ENCODE measurements at places on chromosomes 1 and 21.

- no peak for DNase-seq
Observed at GRCh38 chr1:32998064-32998463, 33.5 kb upstream of the RNF19B start.

- DNase-seq: no peak
Observed at GRCh38 chr1:18326211-18326897, 154.4 kb upstream of the KLHDC7A start.

DNA sequence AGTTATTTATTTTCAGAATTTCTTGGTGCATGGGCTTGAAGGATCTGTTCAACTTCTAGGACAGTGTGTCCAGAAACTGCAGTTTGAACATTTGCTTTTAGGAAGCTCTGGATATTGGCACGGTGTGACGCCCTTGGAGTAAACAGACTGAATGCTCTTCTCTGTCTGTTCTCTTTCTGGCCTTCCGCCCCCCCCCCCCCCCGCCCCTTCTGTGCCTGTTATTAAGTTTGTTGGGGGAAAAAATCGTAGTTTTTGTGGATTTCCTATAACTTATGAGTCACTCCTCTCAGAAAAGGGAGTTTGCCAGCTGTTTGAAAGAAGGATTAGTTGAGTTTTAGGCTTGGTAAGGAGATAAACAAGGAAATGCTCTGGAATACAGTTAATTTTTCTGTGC lies 1.2 kb downstream of the KCTD3 start:
- DNase-seq: no peak

GRCh38 chr1:82788660-82789059 lies 987.9 kb downstream of the ADGRL2 start:
- DNase-seq: no peak

DNA sequence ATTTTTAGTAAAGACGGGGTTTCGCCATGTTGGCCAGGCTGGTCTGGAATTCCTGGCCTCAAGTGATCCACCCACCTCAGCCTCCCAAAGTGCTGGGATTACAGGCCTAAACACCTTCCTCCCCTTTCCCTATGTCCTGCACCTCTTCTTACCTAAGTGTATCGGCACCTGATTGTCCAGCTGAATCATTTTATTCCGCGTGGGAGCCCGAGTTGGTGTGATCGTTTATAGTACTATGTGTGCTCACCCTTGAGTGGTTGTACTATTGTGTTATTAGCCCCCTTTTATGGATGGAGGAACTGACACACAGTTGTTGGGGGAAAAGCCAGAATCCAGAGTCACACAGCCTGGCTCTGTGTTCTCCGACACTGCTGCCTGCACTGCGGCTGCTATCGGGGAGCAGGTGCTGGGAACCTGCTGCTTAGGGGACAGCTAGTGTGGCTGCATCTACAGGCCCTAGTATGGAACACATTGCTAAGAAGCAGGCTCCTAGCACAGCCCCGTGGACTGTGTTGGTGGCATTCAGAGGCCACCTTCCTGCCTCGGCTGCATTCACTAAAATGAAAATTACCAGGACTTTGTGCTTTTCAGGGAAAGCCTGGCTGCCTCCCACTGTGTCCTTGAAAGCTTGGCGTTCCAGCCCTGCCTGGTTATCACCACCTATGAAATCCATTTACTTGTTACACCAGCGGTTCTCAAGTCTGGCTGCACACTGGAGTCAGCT lies 21.6 kb downstream of the ENO1 start:
- no peak for DNase-seq

GRCh38 chr1:24369199-24369598 lies 44.4 kb downstream of the STPG1 start:
- DNase-seq: no peak

- no peak for DNase-seq
Observed at GRCh38 chr1:103337779-103338178, 187.7 kb upstream of the RNPC3 start.

DNA sequence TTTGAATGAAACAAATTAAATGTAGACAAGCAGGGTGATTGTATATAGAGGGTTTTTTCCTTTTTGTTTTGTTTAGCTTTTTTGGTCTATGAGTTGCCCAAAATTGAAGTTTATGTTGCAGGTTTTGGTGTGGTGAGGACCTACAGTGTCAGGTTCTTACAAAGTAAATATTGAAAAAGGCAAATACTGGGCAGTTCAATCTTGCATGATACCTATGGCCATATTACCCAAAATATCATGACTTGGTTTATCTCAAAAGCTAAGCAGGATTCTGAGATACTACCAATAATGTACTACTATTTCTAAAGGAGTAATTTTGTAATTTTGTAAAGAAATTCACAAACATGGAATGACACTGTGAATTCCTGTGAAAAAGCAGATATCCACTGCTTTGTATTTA lies 1.8 kb downstream of the DNAJB4 start:
- DNase-seq: no peak

GRCh38 chr1:246689409-246690008 lies 34.7 kb upstream of the SCCPDH start:
- DNase-seq: peak; percentile 52

- DNase-seq: no peak
Observed at GRCh38 chr1:176364236-176364905, 98.6 kb upstream of the PAPPA2 start.

GRCh38 chr1:242019018-242019417 lies 20.1 kb upstream of the MAP1LC3C start:
- DNase-seq: no peak

GRCh38 chr1:9465640-9466039 lies 73.6 kb upstream of the SLC25A33 start:
- DNase-seq: no peak

DNA sequence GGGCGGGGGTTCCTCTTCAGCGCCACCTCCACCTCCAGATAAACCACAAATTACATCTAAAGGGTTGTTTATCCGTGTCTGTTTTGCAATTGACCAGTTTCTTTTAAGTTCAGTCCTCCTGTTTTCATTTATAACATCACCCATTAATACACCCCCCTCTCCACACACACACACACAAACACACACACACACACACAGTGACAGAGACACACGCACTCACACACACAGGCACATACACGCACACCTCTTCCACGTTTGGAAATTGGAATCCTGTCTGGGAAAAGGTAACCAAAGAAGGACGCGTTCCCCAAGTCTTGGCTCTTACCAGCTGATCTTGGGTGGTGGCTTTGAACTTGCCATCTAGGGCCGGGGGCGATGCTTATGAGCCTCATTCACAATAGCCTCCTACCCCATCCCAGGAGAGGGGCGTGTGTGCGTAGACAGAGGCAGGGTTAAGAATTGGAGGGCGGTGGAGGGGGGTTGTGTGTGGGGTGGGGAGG lies 442 bp upstream of the CSMD2 start:
- DNase-seq: no peak

DNA sequence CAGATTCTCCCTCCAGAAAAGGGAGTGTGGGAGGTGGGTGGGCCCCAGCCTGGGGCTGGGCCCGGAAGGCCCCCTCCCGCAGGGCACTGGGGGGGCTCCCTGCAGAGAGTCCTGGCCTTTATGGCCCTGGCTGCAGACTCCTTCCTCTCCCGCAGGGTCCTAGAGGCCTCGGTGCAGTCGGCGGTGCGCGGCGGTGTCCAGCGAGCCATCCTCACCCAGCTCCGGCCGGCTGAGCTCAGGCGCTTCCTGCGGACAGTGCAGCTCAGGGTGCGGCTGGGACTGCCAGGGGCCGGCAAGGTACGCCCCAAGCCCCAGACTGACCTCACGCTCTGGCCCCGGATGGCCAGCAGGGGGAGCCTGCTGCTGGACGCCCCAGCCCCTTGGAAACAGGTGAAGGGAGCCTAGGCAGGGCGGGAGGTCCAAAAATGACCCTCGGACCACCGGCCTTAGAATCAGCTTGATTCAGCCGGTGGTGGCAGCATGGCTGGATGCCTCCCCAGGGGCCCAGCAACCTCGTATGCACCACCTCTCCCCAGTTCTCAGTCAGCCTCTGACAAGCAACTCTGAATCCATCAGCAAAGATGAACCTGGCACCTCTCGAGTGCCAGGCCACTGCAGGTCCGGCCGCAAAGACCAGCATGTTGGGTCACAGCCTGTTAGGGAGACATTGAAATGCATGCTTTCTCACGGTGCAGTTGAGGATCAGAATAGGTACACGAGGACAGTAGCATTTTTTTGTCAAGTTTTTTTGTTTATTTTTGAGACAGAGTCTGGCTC lies 20.6 kb downstream of the MTHFR start:
- DNase-seq: peak; percentile 19

GRCh38 chr1:215970406-215970805 lies 403.3 kb downstream of the KCTD3 start:
- DNase-seq: no peak

DNA sequence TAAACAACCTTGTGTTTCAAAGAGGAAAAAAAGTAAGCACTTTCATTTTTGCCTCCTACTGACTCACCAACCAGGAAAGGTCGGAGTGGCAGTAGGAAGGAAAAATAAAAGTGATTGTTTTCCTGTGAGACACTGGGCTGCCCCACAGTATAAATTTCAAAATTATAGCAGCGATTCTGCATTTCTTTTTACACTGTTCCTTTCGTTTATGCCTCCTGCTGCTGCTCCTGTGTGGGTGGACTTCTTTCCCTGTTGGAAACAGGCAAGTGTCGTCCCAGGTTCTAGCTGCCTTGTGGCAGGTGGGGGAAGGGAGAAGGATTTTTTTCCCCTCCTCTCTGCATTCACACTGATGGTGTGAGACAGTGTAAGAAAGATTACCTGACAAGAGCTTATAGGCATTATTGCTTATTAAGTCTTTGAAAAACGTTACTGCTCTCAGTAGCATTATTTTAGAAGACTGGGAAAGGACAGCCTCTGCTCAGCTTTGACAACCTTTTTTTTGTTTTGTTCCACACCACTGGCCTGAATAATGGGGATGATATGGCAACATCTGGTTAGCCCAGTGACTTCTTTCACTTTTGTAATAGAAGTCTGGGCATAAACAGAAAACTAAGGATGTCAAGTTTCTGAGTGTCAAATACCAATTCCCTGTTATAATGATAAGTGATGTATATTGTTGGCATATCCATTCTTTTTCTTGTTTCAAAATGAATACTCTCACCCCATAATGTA lies 77.9 kb downstream of the NEK7 start:
- no peak for DNase-seq

DNA sequence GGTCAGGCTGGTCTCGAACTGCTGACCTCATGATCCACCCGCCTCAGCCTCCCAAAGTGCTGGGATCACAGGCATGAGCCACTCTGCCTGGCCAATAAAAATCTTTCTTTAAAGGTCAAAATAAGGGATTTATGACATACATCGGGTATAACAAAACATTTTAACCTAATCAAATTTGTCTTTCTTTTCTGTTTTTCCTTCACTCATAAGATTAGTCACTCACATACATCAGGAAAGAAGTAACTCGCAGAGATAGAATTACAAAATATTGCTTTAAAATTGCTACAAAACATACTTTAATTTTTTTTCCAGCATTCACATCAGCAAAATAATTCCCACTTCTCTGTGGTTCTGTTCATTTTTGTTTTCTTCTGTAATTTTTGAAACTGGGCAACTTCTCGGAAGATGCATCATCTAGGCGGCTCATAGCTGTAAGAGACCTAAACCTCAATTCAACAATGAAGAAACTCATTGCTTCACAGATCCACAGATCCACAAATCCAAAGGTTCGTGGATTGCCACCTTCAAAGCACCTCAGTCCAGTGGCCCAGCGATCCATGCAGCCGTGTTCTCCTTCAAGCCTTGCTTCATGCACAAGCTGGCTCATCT lies 39.7 kb downstream of the NEK2 start:
- no peak for DNase-seq

- DNase-seq: no peak
Observed at GRCh38 chr1:209646558-209646957, 5.7 kb downstream of the LAMB3 start.

- peak; percentile 34 for DNase-seq
Observed at GRCh38 chr1:198771563-198772153, 132.8 kb downstream of the PTPRC start.

DNA sequence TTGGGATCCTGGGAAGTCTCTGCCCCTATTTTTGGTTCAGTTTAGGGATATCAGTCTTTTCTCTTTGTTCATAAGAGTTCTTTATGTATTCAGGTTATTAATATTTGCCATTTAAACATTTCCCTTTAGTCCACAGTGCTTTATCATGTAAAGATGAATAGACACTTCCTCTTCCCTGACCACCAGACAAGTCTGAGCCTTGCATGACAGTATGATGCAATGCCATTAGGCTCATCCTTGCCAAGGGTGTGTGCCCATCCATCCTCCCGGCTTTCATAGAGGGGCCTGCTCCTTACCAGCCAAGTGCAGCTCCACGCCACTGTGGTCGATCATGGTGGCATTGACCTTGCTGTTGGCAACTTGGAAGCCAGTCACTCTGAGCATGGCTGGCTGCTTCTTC lies 52.1 kb downstream of the ZSCAN20 start:
- DNase-seq: no peak

DNA sequence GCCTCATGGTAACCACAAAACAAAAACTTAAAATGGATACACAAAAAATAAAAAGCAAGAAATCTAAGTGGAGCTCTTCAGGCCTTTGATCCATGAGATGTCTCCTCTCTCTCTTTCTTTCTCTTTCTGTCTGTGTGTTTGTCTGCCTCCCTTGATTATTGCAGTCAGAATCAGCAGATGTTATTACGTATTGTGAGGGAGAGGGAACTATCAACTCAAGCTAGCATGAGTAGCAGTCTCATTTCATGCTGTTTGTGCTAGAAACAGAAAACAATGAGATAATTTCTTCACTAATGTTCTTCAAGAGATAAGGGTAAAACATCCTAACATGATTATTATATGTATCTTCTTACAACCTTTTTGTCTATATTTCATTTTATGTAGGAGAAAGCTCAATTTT lies 103.7 kb upstream of the PDC start:
- no peak for DNase-seq

- DNase-seq: no peak
Observed at GRCh38 chr1:150692720-150693119, 4.2 kb downstream of the GOLPH3L start.

GRCh38 chr21:38314558-38314957 lies 57.8 kb downstream of the KCNJ15 start:
- DNase-seq: no peak

GRCh38 chr1:39269791-39270342 lies 65.4 kb downstream of the MACF1 start:
- no peak for DNase-seq

DNA sequence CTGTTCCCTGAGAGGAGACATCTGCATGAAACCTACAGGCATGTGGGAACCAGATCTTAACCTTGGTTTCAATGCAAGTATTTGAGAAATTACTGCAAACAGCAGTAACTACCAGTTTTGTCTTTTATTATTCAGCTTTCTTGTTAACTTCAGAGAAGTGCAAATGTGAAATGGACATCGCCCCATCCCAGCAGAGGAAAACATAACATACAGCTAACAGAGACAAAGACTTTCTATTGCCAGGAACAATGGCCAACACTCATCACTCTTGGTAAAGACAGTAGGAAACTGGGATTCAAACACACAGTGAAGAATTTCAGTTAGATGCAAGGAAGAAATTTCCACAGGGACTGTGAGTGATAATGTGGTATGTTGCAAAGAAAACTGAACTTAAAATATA lies 115.1 kb downstream of the SLC30A10 start:
- DNase-seq: no peak

Data from HCT116 (cell line).